CD8-positive, alpha-beta T cell (primary cell): ENCODE measurements at places on chromosomes 5 and 9. TPM values are rescaled to one million over a fixed set of nuclear protein-coding genes. Genes with fewer than 3 reads are reported as not detected.

The CLIC3 gene
- 8.8 TPM for total RNA-seq

The PPP3R2 gene
- total RNA-seq: not detected

DNA sequence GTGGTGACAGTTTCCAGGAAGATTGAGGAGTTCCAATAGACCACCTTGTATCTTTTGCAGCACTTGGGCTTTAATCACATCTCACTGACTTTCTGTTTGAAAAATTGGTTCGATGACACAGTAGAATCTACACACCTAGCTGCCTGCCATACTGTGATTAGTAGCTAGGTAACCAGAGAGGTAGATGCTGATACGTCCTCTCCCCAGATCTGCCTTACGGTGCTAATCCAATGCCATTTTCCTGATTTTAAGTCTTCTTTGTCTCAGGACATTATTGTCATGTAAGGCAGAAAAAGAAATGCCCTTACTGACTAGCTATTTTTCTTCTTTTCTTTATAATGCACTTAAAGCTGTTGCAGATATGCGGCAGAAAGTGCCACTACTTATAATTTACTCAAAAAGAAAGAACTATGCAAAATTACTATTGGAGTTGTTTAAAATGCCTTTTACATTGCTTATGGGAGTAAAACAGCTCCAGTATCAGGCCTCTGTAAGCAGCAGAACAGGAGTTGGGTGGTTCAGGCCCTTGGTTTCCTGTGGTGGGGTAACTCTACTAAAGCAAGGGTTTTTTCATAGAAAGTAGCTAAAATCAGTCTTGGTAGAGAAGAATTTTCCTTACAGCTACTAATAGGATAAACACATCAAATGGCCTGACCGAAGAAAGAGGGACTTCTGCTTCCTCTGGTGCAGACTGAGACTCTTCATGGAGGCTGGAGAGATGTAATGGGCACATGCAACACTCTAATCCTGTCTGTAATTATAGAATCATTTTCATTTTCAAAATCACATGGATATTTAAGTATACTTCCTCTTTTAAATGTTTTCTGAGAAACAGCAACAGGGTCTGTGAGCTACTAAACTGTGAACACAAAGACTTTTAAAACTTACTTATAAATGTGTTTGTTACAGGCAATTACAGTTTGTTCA, 177.2 kb downstream of the MAPKAP1 start:
- no peak for DNase-seq

- no peak for DNase-seq
Observed at GRCh38 chr5:96476654-96477053, 43.6 kb upstream of the PCSK1 start.

- no peak for DNase-seq
Observed at GRCh38 chr5:79547429-79547822, 33.5 kb upstream of the HOMER1 start.

DNA sequence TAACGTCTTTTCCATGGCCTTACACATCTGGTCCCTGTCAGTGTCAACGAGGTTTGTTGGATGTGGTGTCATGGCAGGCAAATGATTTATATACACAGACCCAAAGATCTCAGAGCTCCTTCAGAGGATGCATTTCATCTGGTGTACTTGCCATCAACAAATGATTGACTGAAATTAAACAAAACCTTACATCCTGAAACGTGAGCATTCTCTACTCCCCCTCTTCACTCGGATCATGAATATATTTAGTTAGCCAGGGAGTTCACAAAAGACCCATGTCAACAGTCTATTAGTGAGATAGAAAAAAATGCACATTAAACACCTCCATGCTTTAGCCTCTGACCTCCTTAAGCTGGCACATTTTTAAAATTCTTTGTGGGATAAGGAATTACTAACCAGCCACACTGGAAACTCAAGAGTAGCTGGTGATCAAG, 215.6 kb downstream of the EFNA5 start:
- DNase-seq: no peak

- no peak for DNase-seq
Observed at GRCh38 chr9:1952001-1952400, 63.1 kb upstream of the SMARCA2 start.
